ENCODE measurements at places on chromosomes 4 and X.
A peak's percentile ranks its signal among the peaks of the same experiment; 100 is the strongest.

- no peak for DNase-seq
These were observed 113.6 kb downstream of the NFKB1 start for GRCh38 chr4:102614801-102615200.

DNA sequence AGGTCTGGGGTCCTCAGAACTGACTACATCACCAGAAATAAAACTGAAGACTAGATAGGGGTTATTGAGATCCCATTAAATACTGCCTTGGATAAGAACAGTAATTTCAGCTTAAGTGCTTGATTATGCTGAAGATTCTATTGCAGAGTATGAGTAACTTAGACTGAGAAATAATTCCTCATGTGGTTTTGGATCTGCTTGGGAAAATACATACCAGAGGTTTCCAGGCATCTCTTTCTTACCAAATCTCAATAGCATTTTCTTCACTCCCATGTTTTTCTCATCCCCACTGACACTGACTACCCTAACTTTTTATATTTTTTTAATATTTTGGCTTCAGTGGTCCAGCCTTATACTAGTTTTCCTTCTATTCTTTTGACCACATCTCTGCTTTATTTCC lies 92.0 kb upstream of the TEX13D start:
- no peak for DNase-seq

- DNase-seq, result no peak
These were observed 8.2 kb upstream of the HSD17B11 start for GRCh38 chr4:87399148-87399547.

DNA sequence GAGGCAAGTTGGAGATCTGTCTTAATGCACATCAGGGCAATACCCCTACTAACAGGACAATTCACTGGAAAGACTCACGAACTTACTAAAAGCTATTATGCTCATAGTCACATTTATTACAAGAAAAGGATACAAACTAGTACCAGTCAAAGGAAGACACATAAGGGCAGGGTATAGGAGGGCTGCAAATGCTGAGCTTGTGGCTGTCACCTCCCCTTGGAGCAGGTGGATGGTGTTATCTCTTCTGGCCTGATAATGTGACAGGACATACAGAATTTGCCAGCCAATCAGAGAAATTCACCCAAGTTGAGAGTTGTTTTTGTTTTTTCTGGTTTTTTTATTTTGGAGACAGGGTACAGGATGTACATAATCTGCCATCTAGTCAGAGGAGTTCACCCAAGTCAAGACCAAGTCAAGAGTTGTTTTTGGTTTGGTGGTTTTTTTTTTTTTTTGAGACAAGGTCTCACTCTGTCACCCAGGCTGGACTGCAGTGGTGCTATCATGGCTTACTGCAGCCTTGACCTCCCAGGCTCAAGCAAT lies 8.8 kb downstream of the HERC5 start:
- no peak for DNase-seq

DNA sequence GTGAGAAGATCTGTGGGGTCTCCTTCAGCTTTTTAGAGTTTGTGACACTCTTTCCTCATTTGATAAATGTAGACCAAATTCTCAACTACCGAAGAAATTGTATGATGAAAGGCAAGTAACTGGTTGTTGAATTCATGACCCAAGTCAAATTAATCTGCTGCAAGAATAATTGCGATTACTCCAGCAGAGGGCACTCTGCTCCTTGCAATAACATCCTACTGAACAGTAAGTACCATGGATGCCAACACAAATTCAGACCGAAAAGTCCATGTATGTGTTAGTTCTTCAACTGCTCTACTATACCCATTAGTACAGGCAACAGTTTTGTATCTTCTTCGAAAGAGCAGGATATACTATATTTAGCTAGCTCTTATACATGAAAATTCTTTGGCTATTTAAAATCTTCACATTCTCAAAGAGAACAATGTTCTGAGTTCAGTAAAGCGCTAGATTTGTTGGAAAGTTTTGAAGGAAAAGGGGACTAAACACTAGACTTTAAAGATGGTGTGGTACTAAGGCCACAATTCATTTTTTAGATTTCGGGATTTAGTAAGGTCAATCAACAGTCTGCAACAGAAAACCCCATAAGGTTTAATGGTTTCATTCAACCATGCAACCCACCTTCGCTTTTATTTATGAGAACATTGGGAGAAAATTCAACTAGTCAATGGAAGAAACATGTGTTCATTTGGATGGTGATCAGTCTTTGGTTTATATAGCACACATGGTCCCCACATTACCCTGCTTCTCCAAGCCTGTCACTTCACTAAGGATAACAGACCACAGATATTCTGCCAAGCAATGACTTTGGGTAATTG lies 105.4 kb upstream of the TBC1D9 start:
- DNase-seq, result peak; percentile 50

- DNase-seq, result no peak
These were observed 77.9 kb downstream of the WWC2 start for GRCh38 chr4:183177001-183177400.
